ENCODE measurements at places on chromosomes 4 and X.

DNA sequence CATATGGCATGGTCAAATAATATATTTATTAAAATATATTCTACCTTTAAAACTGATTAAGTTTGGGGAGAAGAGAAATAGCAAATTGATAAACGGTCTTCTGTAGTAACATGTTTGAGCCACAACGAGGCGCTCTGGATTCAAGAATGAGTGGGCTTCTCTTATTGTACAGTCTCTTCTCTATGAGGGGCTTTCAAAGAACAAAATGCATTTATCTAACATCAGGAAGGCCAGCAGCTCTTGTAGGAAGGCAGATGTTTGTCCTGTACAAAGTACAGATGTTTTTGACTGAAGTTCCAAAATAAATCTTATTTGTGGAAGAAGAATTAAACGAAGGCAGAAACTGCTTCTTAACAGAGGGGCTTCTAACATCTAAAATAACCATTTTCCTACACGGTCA lies 153.6 kb downstream of the RASL11B start:
- DNase-seq, result peak; percentile 57

- no peak for DNase-seq
Measured at GRCh38 chr4:123787512-123788080, 391.0 kb downstream of the SPRY1 start.

GRCh38 chrX:10197279-10198210 lies 40.8 kb downstream of the CLCN4 start:
- peak; percentile 89 for DNase-seq

DNA sequence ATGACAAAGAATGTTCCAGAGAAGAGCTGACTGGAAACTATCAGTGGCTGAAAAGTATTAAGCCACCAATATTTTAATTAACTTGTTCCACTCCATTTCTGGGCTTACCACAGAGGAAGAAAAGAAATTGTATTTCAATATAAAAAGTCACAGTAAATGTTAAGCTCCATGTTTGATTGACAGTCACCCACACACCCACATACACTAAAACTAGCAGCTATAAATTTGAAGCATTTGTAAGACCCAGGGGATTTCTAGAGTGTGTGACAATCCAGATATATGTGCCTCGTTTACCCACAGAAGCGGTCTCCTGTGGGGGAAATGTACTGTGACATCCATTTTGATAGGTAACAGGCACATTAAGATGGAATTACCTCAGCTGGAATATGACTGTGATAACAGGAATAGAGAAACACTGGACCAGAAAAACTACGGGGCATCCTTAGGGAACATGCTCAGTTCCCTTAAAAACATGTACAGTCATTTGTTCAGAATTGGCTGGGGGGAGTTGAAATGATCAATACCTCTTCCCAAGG lies 39.0 kb upstream of the RASGEF1B start:
- no peak for DNase-seq

DNA sequence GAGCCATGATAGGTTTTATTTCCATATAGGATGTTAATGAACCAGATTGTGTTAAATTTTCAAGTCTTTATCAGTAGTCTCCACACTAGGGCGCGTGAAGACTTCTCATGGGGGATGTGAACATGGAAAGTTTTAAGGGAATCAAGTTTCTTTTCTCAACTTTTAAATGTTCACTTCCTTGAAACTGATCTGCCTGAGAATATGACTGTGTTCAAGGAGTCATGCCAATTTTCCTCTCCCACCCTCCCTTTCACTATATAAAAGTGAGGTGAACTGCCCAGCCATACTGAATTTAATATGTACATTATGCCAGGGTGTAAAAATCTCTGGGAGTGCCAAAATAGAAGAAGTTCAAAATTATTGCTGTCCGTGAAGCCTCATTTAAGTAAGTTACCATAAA lies 30.4 kb upstream of the HPGDS start:
- no peak for DNase-seq

DNA sequence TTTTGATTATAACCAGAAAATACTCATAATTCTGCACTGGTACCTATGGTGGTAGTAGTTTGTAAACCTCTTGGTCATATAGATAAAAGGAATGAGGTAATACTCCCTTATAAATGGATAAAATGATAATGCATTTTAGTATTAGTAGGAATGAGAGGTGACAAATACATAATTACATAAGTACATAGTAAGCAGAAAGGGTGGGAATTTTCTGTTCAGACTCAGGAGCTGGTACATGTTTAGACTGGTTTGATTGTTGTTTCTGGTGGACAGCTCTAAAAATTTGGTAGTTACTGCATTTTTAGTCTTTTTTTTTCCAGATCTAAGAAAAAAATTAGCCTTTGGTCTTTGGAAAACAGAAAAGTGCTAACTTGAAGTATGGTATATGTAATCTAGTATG lies 70.4 kb upstream of the AGA start:
- no peak for DNase-seq

DNA sequence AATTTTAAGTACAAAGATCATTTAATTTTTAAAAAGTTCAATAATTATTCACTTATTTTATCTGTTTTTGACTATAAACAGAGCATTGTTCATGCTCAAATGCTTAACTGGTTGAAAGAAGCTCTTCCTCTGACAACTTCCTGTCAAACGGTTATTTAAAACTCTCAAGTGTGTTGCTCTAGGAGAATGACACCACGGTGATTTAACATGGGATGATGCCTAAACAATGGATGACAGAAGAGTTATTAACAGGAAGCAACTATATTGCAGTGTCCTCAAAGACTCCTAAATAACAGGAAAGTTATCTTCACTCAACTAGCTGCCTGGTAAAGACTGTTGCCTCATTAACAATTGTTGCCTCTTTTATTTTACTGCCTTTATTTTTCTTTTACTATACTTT lies 509.6 kb downstream of the PACRGL start:
- no peak for DNase-seq

DNA sequence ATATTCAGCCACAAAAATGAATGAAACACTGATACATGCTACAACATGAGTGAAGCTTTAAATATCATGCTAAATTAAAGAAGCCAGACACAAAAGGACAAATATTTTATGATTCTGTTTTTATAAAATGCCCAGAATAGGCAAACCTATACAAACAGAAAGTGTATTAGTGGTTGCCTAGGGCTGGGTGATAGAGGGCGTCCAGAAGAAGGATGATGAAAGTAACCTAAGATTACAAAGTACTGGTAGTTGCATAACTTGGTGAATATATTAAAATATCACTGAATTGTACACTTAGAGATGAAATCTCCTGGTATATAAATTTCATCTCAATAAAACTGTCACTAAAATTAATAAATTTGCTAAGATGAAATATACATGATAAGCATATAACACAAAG lies 67.5 kb downstream of the FBXW7 start:
- DNase-seq, result no peak

DNA sequence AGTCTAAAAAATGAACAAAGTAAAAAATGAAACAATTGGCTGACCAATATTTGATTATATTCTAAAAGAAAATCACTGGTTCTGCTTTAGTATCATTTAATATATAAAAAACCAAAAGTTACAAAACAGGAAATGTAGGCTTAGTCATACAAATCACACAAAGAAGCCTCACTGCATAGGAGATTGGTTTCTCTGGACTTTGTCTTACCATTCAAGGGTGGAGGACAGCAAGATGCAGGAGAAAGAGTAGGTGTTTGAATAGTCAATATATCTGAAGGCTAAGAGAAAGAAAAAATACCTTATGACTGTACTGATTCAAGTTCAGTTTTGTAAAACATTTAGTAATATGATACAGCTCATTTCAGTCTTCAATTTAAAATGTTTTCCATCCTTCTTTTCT lies 28.6 kb upstream of the TAF9B start:
- DNase-seq, result no peak

- DNase-seq, result no peak
Measured at GRCh38 chr4:121688701-121689100, 8.1 kb downstream of the ANXA5 start.

- no peak for DNase-seq
Measured at GRCh38 chr4:142959173-142959572, 113.1 kb upstream of the INPP4B start.

DNA sequence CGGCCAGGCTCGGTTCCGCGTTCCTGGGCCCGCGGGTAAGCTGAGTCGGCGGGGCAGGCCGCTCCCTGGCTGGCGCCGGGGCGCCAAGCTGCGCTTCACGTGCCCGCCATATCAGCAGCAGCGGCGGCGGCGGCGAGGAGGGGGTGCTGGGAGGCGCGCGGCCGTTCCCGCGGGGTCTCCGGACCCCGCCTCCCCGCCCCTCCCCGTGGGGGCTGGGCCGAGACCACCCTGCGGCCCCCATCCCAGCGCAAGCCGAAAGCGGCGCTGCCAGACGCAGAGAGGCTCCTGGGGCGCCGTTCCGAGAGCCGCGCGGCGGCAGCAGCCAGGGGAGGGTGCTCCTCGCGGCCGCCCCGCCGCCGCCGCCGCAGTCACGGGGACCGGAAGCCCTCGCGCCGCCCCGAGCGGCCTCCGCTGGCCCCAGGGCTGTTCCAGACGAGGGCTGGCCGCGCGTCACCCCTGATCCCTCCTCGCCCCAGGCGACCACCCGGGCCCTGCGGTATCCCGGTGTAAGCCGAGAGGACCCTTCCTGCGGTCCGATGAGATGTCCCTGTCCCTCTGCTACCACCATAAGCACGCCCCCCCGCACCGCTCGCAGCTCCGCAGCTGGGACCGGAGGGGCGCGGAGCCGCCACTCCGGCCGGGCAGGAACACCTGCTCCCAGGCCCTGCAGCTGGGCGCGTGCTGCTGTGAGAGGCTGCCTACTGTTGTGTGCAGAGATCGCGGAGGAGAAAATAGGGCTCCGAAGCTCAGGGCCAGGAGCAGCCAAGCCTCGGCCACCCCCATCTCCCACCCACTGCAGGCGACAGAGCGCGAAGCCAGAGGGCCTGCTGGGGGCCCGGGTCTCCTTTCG lies 7.5 kb upstream of the BCOR start:
- no peak for DNase-seq

DNA sequence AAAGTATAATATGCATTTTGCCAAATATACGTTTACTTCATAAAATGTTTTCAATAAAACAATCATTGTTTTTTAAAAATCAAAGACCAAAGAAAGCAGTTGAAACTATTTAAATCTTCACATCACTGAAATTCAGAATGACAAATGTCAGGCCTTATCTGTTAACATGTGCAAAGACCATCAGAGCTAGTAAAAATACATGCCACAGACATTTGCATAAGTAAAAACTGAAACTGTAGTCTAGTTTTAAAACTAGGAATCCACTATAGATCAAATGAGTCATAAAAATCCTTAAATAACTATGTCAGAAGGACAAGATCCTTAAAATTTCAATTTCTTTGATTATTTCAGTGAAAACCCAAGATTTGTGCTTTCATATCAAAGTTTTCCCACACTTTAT lies 24.8 kb downstream of the KLHL15 start:
- no peak for DNase-seq

DNA sequence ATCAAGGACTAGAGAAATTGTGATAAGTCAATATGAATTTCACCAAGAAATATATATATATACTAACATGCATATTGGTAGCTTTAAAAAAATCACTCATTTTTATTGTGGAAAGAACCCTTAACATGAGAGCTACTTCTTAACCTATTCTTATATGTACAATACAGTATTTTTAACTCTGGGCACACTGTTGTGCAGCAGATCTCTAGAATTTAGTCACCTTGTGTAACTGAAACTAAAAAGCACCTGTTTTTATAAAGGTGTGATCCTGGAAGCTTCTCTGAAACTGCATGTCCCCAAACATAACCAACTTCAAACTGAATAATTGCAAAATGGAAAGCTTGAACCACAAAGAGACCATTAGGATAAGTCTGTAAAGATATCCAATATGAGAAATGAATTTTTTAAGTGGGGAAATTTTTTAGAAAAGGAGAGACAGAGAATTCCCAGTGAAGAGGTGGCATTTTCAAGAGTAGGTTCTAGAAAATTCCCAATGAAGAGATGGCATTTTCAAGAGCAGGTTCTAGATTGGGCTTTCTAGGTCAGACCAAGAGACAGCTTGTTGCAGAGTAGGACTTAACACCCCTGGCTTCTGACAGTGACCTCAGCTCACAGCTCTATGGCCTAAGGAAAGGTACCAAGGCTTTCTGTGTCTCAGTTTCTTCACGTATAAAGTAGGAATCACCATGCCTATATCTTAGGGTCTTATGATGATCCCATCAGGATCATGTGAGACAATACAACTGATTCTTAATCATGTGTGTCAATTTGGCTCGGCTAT lies 22.0 kb upstream of the PPARGC1A start:
- no peak for DNase-seq

DNA sequence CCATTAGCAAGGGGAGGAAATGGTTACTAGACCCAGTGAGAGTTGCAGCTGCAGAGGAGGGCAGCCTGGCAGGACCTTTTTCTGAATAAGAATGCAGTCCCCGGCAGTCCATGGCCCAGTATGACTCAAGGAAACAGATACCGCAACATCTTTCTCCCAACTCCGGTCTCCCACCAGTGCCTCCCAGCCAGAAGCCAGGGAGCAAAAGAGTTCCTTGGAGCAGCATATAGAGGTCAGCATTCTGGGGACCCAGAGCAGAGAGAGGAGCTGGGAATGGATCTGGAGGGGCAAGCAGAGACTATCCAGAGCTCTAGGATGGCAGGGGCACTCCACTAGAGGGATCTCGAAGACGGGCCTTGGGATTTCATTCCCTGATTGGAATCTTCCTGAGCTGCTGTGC lies 339.2 kb upstream of the AADAT start:
- no peak for DNase-seq

DNA sequence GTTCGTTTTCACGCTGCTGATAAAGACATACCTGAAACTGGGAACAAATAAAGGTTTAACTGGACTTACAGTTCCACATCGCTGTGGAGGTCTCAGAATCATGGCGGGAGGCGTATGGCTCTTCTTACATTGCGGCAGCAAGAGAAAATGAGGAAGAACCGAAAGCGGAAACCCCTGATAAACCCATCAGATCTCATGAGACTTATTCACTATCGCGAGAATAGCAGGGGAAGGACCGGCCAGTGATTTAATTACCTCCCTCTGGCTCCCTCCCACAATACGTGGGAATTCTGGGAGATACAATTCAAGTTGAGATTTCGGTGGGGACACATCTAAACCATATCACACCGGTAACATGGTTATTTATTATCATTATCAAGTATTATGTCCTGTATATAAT lies 2204.5 kb downstream of the ARAP2 start:
- no peak for DNase-seq

DNA sequence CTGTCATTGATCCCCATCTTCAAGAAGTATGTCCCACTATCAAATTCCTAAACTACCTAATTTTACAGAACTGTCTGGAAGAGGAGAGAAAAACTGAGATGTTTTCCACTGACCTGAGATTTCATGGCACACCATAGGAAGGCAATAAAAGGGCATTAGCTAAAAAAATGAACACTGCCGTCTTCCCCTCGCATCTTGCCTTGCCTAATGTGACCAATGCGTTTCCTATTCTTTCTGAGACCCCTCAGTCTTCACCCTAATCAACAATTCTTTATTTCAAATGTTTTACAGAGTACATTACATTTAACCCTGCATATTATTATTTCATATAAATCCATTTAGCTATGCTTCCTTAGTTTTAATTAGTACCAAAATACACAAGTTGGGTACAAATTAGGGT lies 43.6 kb downstream of the ZNF827 start:
- DNase-seq, result no peak

GRCh38 chrX:118221733-118222132 lies 105.1 kb upstream of the KLHL13 start:
- no peak for DNase-seq

GRCh38 chr4:143575331-143575730 lies 61.8 kb downstream of the SMARCA5 start:
- no peak for DNase-seq

Data from NCI-H748 treated with DMSO at 0.1 percent for 48 hours (cell line).